ENCODE measurements at places on chromosomes 5 and 9.

- DNase-seq = no peak
Measured at GRCh38 chr9:120715389-120715924, 1.2 kb upstream of the MEGF9 start.

GRCh38 chr9:91835632-91836031 is 114.4 kb downstream of the ROR2 start:
- DNase-seq = no peak

GRCh38 chr5:150339165-150339564 is 18.3 kb upstream of the TCOF1 start:
- DNase-seq = no peak

DNA sequence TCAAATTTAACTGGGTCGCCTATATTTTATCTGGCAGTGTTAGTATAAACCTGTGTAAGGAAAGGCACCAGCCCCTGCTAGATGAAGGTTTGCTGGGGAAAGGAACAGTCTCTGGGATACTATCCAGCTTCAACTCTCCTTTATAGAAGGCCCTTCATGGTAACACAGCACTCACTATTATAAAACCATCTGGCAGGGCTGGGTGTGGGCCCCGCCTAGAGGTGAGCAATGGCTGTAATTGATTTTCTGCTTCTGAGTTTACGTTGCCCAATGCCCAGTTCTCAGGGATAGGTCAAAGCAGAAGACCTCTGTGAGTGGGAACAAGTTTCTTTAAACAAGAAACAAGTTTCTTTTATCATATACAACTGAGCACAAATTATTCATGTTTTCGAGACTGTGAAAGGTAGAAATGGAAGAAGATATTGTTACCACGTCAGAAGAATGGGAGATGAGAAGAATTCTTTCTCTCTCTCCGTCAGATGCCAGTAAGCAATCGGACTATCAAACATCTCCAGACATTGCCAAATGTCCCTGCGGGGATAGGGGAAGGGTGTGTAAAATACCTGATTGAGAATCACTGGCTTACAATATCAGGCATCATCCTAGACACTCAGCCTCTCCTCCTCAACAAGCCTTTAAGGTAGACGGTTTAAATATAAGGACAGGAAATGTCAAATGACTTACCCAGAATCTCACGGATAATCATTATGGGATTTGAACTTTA is 205.9 kb downstream of the PDZD2 start:
- DNase-seq = no peak

- DNase-seq = no peak
Measured at GRCh38 chr5:89729623-89730301, 679.8 kb downstream of the CETN3 start.
